Stimulated activated naive CD4-positive, alpha-beta T cell (primary cell): ENCODE measurements at places on chromosomes 5 and 9.

DNA sequence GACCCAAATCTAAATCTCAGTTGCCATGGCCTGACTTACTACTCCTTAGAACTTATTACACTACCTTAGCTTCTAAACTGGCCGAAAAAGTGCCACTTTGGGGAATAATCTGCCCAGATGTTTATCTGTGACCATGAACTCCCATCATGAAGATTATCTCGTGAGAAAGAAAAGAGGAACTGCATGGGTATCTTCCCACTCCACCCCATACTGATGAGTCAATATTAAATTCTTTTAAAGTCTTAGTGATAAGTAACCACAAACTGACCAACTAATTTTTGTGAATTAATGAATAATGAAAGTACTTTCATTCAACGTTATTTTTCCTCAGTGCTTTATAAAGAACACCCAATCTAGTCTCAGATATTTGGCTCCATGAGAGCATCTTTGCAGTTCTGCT lies 493.5 kb downstream of the EBF1 start:
- DNase-seq: no peak

GRCh38 chr9:93713716-93714115 lies 137.3 kb downstream of the PHF2 start:
- DNase-seq: no peak

- DNase-seq: no peak
Measured at GRCh38 chr9:71179183-71179582, 57.8 kb upstream of the TRPM3 start.

GRCh38 chr9:89425024-89425805 lies 72.7 kb downstream of the SEMA4D start:
- DNase-seq: no peak

GRCh38 chr9:90641884-90642487 lies 638 bp downstream of the DIRAS2 start:
- DNase-seq: no peak

- DNase-seq: no peak
Measured at GRCh38 chr9:125262294-125262991, 817 bp downstream of the GAPVD1 start.
